ENCODE measurements at places on chromosomes 2 and 18.

DNA sequence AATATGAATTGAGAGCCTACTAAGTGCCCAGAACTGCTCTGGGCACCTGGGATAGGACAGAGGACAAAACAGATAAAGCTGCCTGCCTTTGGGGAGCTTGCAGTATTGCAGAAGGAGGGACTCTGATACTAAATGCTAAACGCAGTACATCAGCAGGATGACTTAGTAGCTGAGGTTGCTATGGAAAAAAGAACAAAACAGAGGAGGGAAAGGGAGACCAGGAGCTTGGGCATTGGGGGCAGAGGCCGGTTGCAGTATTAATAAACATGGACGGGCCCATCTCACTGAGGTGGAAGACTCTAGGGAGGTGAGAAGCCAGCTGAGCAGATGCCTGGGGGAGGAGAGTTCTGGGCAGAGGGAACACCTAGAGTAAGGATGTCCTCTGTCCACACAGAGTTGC lies 66.1 kb upstream of the SP3 start:
- no peak for DNase-seq

DNA sequence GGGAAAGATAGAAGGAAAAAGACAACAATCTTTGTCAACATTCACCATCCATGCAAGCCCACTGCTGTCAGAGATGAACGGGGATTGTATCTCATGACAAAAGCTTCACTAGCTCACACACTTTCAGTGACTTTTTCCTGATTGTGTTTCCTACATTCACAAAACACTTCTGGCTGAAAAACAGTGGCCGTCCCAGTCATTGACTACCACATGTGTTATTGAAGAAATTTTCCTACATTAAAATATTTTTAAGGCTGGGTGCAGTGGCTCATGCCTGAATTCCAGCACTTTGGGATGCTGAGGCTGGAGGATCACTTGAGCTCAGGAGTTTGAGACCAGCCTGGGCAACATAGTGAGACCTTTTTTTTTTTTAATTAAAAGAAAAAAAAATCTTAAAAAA lies 90.9 kb downstream of the MOGAT1 start:
- no peak for DNase-seq

DNA sequence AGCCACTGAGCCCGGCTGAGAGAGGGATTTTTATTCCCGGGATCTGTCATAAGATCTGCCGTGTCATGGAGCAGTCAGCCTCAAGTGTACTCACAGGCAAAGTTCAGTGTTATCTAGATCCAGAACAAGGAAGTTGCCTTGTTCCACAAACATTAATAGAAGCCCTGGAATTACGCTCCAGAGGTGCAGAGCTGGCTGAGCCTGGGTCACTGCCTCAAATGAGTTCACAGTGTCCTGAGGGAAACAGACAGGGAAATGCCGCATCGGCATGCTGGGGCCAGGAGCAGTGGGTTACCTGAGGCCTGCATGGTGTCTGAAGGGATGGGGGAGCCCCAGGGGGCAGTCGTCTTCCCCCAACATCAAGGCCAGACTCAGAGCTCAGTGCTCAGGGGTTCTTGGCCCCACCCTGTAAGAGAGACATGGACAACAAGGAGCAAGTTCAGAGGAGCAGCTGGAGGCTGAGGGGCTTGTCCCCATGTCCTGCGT lies 42.7 kb upstream of the ODC1 start:
- no peak for DNase-seq

DNA sequence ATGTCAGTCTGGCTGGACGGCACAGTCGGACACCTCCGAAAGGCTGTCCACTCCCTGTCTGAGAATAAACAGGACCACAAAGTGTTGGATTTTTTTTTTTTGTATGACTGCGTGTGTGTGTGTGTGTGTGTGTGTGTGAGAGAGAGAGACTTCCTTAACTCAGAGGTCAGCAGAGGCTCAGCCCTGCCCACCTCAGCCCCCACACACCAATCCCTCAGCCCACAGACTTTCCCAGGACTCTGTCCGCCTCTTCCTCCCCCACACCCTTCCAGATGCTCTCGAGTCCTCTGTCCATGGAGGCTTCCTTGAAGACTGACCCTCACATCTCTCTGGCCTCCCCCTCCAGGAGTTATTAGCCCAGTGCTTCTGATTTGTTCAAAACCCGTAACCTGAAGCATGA lies 147.3 kb downstream of the BCL11A start:
- no peak for DNase-seq

DNA sequence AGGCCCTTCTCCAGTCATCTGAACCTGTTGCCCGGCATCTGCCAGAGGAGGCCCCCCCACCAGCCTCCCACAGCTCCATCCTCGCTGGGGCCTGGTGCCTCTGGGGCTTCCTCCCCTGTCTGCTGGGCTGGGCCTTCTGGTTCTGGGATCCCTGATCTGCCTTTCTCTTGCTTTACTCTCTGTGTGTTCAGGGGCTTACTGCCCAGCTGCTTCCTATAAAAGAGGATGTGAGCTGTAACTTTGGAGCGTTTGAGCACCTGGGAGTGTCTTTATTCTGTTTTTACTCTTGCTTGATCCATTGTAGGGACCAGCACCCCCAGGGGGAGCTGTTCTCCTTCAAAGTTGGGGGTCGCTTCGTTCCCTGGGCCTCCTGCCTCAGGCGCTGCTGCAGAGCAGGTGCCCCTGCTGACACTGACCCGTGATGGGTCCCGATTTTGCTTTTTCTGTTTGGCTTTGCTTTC lies 23.1 kb upstream of the FAHD2A start:
- no peak for DNase-seq

- DNase-seq = no peak
Measured at GRCh38 chr2:52036024-52036423, 1004.1 kb upstream of the NRXN1 start.

DNA sequence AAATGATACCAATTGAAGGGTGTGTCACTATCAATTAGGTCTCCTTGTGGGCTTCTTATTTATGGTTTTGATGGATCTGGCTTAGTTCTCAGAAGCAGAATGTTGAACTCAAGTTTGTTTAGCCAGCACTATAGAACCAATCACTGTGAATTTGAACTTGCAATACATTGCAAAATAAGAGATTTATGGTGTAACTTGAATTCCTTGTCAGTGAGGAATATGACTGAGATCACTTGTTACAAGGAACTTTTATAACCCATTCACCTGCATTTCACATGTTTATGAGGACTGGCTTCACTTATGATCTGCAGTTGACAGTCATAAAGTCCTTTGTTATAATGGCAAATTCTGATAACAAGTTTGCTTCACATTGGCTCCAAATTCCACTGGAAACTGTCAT lies 9.8 kb downstream of the GATA6 start:
- DNase-seq = no peak

DNA sequence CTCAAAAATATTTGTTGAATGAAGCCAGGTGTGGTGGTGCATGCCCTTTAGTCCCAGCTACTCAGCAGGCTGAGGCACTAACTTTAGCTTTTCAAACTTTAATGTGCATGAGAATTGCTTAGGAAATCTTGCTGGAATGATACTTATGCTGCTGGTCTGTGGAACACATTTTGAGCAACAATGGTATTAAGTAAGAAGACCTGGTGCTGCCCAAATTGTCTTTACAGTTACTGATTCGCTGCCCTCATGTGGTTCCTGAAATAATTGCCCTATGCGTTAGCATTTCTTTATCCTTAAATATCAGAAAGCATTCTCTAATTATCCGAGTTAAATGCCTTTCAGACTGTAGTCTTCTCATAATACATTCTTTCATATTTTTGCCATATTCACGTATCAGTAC lies 76.0 kb upstream of the SESTD1 start:
- peak; percentile 46 for DNase-seq

DNA sequence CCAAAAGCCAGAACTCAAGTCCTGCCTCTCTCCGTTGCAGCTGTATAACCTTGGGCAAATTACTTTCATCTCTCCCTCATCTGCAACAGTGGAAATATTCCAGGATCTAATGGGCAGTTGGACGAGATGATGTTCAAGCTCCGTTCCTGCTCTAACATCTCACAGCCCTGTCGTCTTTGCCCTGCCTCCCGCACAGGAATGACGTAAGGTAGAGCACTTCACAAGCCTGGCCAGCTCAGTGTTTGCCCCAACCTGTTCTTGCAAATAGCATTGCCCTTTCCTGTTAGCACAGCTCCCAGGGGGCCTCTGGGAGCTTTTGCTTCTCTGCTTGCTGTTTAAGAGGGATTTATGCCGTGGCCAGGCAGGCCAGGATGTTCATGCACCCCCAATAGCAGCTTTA lies 107.9 kb downstream of the KLHL29 start:
- no peak for DNase-seq

GRCh38 chr18:67651438-67651837 lies 134.9 kb upstream of the DSEL start:
- no peak for DNase-seq

DNA sequence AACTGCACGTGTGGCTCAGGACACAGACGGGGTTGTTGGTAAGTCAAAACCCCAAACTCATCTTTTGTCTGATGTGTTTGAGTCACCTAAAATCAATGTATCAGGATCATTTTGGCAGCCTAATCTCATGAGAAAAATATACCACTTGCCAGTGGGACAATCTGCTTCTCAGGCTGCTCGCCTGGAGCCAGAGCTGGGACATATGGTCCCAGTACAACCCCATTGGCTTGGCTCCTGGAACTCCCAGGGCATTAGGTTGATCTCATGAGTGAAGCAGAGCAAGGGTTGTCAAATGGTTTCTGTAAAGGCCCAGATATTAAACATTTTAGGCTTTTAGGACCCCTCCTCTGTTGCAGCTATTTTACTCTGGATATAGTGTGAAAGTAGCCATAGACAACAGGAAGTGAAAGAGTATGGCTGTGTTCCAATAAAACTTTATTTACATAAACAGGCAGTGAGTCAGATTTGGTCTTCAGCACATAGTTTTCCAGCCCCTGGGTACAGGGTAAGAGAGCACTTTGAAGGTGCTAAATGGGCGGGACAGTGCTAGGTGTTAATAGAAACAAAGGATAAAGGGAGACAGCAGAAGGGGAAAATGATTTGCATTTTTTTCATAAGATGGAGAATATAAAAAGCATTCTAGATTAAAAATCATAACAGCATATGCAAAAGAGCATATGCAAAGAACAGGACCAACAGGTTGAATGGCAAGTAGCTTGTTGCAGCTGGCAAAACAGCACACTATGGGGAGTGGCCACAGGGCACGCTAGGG lies 290.8 kb downstream of the KCNS3 start:
- DNase-seq = no peak

- DNase-seq = no peak
Measured at GRCh38 chr2:45822272-45822630, 170.8 kb downstream of the PRKCE start.

DNA sequence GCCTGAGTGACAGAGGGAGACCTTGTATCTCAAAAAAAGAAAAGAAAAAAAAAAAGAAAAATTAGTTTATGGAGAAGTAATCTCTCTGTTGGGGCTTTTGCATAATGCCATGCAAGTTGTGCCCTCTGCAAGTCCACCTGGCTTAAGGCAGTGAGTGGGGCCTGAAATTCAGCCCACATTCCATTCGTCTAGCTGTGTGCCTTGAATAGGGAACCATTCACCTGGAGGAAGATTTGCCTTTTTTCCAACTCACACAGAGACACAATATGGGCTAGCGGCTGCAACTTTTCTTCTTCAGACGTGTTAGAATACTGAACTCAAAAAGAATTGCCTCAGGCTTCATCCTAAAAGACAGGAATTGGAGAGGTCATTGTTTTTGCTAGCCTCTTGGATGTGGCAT lies 160.0 kb upstream of the STON1 start:
- no peak for DNase-seq

DNA sequence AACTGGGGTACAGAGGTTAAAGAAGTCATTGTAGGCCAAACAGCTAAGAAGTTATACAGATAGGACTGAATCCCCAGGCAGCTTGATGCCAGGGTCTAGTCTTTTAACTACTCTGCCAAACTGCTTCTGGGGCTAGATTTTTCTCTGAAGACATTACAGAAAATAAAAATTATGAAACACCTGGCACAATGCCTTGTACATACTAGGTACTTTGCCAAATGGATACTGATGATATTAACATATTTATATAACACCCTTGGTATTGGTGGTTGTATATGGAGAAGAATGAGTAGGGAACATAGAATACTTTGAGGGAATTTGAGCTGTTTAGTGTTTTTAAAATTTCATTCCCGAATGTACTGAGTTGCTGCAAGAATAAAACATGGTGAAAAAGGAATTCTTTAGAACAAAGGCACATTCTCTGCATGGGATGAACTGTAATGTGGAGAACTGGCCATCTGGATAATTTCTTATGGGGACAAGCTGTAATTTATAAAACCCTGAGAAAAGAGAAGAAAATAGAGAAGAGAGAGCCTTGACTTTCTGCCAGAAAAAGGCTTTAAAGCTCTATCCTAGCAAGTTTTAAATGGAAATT lies 210.9 kb upstream of the TMEM200C start:
- no peak for DNase-seq

DNA sequence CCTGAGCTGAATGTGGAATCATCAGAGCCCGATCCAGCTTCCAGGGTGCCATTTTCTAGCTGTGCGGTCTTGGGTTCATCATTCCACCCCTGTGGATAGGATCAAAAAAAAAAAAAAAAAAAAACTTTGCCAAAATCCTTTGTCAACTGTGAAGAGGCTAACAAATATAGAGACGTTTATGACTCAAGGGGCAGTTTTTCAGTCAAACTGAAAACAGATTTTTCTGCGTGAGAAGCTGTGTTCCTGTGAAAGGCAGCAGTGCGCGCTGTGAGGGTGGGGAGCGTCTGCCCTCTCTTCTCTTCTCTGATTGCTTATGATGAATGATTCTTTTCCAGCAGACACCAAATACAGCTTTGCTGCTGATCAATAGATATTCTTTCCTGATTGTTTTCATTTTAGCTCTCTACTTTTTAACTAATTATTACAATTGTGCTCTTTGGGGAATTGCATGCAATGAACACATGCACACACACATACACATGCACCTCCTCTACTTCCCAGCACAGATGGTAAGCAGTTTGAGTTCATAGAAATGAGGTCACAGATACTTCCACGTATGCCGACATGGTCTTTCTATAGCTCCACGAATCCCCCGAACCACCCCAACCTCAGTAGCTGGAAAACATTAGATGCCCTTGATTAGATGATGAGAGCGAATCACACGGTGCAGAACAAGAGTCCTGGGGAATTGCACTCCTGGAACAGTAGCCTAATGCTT lies 175.4 kb downstream of the NRP2 start:
- DNase-seq = peak; percentile 43

- DNase-seq = peak; percentile 53
Measured at GRCh38 chr2:142153601-142154000, 22.8 kb upstream of the LRP1B start.

GRCh38 chr18:9708057-9708433 lies at the start of gene RAB31:
Gene RAB31, plus strand, starts transcription at chr18:9708301. Its CDS starts 105 bp downstream, at chr18:9708406.
- peak; percentile 91 for DNase-seq

GRCh38 chr2:179211355-179211754 lies 53.3 kb downstream of the SESTD1 start:
- DNase-seq = no peak

DNA sequence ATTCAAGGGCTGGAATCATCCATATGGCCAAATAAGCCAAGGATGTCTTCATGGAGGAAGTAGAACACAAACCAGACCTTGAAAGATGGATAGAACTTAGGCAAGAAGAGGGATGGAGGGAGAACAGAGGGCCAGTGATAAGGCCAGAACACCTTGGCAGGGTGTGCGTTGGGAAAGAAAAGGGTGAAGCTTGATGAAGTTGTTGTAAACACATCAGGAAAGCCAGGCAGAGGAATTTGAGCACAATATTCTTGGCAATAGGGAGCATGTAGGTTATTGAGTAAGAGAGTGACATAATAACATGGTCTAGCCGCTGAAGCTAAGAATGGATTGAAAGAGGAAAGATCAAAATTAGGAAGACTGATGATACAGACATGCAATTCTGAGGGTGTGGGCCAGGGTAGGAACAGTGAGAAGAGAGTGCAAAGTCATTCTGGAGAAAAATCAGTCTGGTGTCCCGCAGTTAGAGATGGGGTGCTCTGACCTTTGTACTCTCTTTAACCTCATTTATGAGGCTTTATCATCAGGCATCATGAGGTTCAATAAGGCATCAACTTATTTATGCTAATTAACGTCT lies 41.0 kb downstream of the SLC14A2 start:
- DNase-seq = no peak

Measured in fibroblast of skin of scalp (primary cell).